Astrocyte of the cerebellum (primary cell): ENCODE measurements at places on chromosomes 4 and X.

GRCh38 chr4:87649980-87650379 is at the start of gene DMP1:
Gene DMP1 (plus strand): TSS chr4:87650280. CDS start chr4:87656493, 6,213 bp downstream.
- DNase-seq: no peak

DNA sequence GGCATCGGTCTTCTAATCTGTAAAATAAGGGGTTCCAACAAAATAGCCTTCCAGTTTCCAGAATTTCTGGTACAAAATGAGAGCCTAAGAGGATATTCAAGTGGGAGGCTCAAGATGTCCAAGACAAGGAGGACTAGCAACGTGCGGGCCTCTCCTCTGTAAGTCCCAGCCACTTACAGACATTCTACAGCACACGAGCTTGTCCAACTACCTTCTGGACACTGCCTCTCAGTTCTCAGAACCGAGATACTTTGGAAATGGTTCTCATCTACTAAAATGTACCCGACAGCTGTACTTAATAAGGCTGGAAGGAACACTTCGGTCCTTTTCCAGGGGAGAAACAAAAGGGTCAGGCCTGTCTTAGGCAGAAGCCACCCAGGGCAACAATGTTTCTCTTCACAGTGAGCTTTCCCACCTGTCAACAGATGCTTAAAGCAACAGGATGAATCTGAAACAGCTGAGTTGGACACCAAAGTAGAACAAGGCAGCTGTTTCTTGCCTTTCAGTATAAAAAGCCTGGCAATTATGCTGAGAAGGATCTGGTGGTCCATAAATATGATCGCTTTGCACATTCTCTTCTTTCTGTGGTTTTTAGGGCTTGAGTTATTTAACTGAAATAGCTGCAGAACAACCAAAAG is 127.0 kb downstream of the HS6ST2 start:
- DNase-seq: no peak

- no peak for DNase-seq
Measured at GRCh38 chrX:22674932-22675331, 324.8 kb upstream of the DDX53 start.

DNA sequence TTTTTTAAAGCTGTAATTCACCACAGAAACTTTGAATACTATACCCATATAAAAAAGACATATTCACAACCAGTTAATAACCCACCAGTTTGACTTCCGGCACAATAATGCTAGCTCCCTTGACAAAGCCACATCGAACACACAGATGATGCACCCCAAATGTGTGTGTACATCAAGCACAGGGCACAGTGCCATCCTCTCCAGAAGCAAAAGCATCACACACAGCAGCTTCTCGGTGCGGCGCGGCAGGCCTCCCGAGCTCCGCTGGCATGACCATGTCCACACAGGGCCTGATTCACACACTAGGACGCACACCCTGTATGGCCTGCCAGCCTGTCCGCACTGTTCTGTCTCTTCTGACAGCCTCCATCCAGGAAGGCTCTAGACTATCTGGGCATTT is 88.0 kb downstream of the LEF1 start:
- DNase-seq: no peak

GRCh38 chr4:26763063-26763462 is 97.6 kb upstream of the STIM2 start:
- no peak for DNase-seq

- DNase-seq: no peak
Measured at GRCh38 chr4:150173982-150174398, 95.7 kb downstream of the DCLK2 start.

DNA sequence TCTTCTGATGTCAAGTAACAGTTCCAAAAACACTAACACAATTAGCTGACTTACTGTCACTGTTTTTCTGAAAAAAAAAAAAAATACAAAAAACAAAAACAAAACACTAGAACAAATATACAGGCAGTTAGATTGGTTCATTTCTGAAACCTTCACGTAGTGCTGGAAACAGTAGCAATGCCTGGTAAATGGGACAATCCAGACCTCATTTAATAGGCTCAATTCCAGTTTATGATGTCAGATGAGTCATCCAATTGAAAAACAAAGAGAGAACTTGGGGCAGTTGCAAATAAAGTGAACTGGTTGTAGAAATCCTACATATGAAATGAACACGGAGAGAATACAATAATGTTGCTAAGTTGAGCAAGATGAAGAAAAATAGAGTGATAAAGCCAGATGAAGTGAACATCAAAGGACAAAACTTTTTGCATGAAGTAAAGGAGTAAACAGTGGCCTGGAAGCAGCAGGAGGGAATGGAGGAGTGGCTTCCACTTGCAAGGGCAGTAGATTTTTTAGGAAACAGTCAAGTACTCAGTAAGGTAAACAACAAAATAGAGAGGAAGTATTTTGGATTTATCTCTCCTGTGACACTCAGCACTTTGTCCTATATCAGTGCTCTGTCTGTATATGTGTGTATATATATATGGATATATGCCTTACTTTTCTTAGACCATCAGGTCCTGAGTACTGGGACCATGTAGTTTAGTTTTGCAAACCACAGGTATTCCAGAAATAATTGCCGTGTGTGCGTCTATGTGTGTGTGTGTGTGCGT is 39.3 kb upstream of the MAGEA10 start:
- no peak for DNase-seq

DNA sequence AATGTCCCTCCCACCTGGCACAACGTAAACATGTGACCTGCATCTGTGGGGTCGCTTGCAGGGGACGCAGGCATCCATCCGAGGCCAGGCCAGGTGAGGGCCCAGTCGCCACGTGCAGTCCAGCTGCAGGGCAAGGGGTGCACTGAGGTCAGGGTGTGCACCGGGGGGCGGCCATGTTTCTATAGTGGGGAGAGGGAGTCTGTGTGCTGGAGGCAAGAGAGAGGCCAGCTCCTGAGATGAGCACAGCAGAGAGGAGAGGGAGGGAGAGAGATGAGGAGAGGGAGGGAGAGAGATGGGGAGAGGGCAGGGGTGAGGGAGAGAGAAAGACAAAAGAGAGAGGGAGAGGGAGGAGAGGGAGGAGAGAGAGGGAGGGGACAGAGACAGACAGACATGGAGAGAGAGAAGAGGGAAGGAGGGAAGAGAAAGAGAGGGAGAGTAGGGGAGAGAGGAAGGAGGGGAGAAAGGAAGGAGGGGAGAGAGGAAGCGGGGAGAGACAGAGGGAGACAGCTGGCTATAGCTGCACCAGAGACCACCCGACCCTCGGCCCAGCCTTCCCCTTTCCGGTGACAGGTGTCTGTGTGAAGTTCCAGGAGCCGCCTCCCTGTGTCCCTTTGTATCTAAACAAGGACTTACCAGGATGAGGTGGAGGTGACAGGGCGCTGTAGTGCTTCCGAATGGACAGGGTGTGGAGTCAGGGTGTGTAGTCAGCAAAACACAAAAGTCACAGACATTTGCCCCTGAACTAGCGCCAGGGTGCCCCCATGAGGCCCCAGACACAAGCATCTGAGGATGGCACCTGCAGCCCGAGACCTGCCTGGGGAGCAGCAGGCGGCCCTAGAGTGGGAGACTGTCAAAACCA is 68.7 kb downstream of the ADRA2C start:
- DNase-seq: no peak

DNA sequence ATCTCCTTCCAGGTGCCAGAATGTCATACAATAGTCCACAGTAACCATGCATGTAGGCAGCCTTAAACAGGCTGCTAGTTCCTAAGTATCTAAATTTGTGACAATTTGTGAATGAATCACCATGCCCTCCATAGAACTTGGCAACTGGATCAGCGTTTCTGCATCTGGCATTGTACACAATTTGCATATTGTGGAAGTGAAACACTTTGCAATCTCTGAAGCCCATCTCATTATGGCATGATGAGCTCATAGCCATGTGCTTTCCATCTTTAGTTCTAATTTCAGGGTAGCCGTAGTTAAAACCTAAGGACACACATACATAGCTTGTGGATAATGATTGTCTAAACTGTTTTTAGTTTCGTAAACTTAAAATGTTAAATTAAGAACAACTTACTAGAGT is 573.6 kb downstream of the PPP4R3C start:
- DNase-seq: no peak

DNA sequence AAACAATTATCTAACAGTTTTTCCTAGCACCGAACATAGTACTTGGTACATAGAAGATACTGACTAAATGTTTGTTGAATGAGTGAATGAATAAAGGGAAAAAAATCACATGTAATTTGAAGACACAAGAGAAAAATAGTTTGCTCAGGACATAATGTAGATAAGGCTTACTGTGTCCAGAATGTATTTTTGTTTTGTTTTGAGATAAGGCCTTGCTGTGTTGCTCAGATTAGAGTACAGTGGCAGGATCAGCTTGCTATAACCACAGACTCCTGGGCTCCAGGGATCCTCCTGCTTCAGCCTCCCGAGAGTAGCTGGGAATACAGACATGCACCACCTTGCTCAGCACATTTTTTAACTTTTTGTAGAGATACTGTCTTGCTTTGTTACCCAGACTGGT is 6.5 kb downstream of the FAM199X start:
- DNase-seq: no peak

DNA sequence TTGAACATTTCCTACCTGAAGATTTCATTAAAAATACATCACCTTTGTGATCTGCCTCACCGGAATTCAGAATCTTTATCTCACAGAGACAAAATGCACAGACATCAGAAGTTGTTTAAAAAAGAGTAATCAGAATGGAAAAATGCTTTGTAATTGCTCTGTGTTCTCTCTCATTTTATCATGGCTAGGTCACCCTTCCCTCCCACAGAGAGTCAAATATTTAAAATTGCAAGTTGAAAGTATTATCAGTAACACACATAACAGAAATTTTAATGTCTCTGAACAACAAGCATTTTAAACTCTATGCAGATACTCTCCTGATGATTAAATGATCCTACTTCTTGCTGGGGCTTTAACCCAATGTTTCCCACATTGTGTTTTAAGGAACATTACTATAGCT is 362.0 kb downstream of the CBLL2 start:
- no peak for DNase-seq

GRCh38 chr4:79042079-79042674 is 102.9 kb upstream of the PAQR3 start:
- peak; percentile 32 for DNase-seq

DNA sequence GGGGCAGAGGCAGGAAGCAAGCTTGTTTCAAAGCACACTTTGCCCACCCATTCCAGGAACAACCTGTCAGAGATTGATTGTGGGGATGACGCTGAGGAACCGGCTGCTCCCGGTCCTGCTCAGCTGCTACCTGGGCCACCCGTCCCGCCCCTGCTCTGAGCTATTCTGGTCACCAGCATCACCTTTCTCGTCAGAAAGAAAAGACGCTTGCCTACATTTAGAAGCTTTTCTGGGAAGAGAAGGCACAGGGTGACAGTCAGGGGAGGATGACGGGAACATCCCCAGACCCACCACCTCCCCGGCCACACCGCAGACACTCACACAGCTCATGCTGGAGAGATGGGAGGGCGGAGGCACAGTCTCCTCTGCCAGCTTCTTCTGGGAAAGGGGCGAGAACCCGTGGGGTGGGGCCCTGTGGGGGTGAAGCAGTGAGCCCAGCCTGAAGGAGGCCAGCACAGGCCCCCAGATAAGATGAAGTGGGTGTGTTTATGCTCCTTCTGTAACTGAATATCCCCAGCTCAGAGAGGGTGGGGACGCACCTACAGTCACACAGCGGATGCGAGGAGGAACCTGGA is 81.8 kb downstream of the CPZ start:
- no peak for DNase-seq

DNA sequence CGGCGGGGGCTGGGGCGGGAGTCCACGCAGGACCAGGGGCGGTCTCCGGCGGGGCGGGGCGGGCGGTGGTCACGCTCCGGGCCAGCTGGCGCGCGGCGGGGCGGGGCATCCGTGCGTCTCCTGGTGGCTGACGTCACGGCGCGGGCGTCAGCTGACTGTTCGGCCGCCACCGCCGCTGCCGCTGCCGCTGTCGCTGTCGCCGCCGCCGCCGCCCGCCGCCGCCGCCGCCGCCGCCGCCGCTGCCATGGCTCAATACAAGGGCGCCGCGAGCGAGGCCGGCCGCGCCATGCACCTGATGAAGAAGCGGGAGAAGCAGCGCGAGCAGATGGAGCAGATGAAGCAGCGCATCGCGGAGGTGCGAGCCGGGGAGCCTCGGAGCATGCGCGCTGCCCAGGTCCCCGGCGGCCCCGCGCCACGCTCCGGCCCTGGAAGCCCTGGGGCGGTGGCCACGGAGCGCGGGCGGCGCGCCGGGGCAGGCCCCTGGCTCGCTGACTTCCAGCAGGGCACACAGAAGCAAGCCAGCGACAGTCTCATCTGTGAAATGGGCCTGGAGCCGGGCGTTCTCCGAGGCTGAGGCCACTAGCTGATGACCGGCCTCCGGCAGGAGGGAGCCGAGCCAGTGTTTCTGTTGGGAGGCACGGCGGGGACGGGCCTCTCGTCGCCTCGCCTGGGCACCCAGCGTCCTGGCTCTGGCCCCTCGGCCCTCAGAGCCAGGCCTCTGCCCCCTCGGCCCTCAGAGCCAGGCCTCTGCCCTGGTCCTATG is at the start of gene FAM50A:
FAM50A (plus strand) TSS at position 150 of the 763 bp plus-strand sequence; CDS start at position 245, 95 bp downstream.
- no peak for DNase-seq

- no peak for DNase-seq
Measured at GRCh38 chrX:11430271-11430670, 137.1 kb downstream of the AMELX start.

GRCh38 chrX:130482871-130483270 is 81.1 kb downstream of the RBMX2 start:
- no peak for DNase-seq

- no peak for DNase-seq
Measured at GRCh38 chrX:115693476-115693875, 132.5 kb downstream of the PLS3 start.

DNA sequence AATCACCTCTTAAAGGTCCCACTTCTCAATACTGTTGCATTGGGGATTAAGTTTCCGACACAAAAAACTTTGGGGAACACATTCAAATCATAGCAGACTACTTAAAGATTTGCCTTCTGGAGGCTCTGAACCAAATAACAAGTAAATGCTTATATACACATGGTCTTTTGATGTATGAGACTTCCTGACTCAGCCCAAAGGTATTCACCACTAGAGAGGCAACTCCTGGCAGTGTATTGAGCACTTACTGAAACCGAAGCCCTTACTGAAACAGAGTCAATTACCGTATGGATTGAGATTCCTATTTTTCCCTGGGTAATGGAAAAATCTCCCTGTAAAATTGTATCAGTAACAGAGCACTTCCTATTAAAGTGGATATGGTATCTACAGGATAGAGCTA is 45.4 kb downstream of the ZCCHC13 start:
- DNase-seq: peak; percentile 58

DNA sequence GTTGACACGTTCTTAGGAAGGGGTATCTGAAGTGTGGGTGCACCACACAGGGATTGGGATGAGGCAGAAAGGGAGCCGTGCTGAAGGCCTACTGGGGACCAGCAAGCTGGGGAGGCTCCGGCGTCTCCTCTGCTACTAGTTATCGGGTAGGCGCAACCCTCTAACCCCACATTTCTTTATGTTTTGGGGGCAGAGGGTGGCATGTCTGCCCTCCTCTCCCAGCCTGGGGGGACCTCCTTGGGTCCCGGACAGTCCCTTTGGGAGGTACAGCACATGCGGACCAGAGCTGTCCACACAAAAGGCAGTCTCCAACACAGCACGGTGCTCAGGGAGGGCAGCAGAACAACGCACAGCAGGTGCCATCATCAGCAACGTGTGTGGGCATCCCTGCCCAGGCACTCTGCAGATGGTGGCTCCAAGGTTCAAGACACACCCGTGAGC is 33.2 kb downstream of the WDR1 start:
- no peak for DNase-seq
